Retina (tissue), 1 donor: ENCODE measurements at places on chromosomes 6 and 20.

DNA sequence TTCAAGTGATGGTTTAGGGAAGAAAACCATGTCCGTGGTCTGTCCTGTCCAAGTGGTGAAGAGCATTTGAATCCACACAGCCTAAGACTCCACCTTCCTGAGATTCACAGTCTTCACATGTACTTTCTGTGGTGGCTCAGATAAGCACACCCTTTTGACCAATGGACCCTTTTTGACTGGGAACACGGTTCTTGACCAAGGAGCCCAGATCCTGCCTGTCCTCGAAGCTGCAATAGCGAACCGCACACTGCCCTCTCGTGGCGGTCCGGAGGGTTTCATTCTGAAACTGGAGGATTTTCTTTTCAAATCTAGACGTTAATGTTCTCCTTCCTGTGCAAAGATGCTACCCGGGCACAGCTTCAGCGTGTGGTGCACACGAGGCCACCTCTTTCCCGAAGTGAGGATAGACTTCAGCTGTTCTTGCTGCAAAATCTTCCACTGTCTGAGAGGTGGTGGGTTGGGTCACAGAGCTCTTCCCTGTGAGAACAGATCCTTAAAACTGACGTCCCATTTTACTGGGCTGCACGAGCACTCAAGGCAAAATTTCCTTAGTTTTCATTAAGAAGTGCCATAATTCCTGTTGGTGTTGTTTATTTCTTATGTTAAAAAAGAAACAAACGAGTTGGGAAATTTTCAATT is 90.5 kb downstream of the SYNJ2 start:
- DNase-seq = peak; percentile 77

- no peak for DNase-seq
Observed at GRCh38 chr20:564192-564591, 20.6 kb upstream of the CSNK2A1 start.

- DNase-seq = no peak
Observed at GRCh38 chr6:111162504-111162903, 75.2 kb downstream of the SLC16A10 start.

- no peak for DNase-seq
Observed at GRCh38 chr20:22080985-22081384, 375.5 kb downstream of the PAX1 start.

- DNase-seq = peak; percentile 65
Observed at GRCh38 chr6:36329798-36330291, 6.8 kb downstream of the BNIP5 start.

GRCh38 chr6:114218437-114219340 is 124.1 kb downstream of the HS3ST5 start:
- DNase-seq = no peak

GRCh38 chr20:11136691-11137090 is 462.9 kb upstream of the JAG1 start:
- DNase-seq = no peak

- no peak for DNase-seq
Observed at GRCh38 chr20:45344168-45344860, 3.9 kb downstream of the SDC4 start.

DNA sequence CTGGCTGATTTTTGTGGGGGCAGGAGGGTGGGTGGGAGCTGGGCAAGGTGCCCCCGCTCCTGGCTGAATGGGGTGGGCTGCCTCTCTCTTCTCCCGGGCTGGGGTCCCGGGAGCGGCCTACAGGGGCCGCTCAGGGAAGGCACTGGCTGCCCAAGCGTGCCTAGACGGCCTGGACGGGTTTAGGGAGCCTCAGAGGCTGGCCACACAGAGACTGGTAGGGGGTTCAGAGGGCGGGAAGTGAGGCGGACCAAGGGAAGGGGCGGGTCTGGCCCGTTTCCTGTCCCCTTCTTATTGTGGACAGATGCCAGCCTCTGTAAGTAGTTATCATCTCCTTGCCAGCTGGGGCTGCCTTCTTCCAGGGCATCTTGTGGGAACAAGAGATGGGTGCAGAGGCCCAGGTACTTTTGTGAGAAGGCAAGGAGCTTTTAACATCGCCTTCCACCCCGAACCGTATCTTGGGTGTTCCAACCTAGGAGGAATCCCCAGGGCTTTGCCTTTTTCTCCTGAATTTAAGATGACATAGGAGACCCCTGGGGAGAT is 437 bp downstream of the CD40 start:
- DNase-seq = no peak

DNA sequence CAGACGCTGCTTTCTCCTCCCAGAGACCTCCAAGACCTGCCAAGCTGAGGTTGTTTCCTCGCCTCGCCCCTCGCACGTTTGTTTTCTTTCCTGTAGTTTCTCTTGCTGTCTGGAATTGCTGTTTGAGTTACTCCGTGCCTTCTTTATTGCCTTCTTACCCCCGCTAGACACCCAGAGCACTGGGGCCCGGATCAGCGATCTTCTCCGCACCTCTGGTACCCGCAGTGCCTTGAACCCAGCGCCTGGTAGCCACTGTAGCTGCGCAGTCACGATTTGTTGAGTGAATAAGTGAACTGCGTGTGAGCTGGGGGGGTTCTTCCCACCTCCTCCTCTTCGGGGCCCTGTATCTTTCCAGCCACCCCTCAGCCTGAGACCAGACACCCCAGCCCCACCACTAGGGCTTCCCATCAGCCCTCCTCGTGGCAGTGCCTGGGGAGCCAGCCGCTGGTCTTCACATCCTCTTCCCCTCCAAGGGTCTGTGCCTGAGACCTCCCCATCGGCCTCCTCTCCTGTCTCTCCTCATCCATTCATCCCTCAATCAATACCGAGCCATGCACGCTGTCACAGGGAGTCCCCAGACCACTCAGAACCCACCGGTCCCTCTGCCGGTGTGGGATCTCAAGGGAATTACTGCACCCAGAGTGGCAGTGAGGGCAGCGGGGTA is 849 bp upstream of the BMP7 start:
- no peak for DNase-seq

DNA sequence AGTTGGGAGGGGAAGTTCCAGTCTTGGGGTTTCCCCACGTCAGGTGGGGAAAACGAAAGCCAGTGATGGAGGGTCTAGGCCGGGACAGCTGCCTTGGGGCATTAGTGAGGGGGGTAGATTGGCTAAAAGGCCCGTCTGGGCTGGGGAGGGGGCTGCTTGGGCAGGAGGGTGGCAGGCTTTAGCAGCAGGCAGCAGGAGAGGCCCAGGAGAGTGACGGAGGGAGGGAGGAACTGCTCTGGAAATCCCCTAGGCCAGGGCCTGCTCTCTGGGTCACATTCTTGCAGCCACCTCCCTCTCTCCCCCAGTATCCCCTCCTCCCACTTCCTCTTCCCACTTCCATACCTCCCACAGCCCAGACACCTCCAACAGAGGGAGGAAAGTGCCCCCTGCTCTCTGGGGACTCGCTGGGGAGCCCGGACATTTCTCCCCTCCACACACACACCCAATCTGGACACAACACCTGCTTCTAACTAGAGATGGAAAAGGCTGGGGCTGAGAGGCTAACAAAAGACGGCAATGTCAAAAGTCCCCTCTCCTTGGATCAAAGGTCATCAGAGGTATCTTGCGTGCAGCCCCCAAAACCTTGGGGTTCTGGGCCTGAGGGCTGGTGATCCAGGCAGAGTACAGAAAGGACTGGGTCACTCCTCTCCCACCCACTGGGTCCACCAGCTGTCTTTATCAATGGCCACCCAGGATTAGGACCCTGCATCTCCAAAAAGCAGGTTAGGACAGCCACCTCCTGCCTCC is 1.8 kb downstream of the NFKBIE start:
- DNase-seq = no peak

GRCh38 chr6:21360336-21360735 is 233.2 kb upstream of the SOX4 start:
- DNase-seq = no peak

GRCh38 chr20:32440069-32440757 is 82.1 kb downstream of the ASXL1 start:
- no peak for DNase-seq

DNA sequence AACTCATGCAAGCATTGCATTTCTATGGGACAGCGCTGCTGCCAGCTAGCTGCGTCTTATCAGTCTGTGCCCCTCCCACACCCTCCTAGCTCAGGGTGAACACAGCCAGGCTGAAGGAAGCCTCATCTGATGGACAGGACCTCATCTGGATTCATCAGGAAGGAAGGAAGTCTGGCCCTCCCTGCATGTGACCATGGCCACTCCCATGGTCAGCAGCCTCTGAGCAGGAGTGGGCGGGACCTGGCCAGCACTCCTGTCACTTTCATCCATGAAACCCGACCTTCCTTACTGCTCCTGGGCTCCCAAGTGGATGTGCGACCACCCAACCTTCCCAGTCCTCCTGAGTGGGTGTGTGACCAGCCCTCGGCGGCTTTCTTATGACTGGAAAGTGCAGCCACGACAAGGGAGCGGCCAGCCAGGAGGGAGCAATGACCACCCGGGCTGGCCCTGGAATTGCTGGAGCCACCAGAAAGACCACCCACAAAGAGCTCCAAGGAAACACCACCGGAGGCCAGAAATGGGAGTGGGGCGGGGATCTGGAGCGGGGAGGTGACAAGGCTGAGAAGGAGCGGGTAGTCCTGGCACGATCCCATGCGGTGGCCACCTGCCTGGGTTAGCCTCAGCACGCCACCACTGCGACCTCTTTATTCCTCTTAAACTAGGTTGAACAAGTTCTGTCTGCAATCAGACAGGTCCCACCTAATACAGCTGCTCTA is 241.2 kb downstream of the TTLL2 start:
- DNase-seq = peak; percentile 82

DNA sequence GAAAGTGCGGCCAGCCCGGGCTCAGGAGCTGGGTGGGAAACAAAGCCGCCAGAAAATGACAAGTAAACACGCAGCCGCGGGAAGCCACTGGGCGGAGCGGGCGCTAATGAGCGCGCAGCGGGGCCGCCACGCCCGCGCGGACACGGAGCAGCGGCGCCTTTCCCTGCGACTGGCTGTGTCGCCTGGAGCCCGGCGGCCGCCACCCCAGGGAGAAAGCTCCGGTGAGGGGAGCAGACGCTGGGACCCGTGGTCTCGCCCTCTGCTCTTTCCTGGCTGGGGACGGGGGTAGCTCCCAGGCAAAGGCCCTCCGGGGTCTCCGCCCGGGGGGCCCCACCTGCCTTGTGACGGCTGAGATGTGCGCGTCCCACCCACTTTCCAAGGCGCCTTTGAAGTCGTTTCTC is 54.9 kb downstream of the PRR18 start:
- DNase-seq = peak; percentile 83

DNA sequence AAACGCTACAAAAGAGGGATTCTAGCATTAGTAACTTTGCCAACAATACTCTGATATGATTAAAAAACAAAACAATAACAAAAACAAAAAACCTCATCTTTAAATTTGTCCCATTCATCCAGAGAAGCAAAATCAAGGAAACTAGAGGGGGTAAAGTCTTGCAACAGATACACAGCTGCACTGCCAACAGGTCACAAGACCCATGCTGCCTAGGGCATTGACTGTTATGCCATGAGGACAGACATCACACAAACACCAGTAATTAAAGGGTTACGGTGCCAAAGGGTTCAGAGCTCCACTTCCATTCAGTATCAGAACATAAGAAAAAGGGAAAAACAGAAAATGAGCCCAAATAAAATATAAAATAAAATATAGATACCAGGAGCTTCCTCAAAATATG is 1.6 kb downstream of the TBC1D20 start:
- no peak for DNase-seq

GRCh38 chr6:52475307-52475706 is 55.2 kb downstream of the EFHC1 start:
- DNase-seq = no peak

DNA sequence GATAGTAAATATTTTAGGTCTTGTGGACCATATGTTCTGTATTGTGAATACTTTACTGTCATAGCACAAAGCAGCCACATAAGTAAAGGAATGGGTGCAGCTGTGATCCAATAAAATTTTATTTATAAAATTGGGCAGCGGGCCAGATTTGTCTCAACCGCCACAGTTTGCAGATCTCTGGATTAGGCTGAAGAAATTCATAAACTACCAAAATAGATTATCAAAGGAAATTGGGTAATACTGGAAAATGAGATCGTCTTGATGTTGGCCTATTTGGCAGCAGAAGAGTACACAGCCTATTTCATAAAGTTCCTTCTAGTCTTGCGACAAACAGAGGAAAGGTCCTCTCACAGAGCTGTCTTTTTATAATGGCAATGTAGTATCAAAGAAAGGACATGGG is 69.8 kb downstream of the DZANK1 start:
- DNase-seq = no peak

DNA sequence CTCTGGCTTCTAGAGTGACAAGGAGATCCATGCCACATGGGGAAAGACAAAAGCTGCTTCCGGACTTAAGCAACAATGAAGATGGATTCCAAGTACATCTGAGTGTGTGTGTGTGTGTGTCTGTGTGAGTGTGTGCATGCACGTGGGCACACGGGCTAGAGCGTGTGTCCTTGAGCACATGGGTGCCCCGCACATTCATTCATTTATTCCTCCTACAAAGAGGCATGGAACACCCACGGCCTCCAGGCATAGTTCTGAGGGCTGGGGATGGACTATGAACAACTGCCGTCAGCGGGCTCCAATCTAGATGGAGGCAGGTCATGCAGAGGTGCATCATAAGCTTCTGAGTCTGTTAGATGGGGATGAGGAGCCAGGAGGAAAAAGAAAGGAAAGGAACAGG is 49.1 kb downstream of the GRM4 start:
- no peak for DNase-seq

DNA sequence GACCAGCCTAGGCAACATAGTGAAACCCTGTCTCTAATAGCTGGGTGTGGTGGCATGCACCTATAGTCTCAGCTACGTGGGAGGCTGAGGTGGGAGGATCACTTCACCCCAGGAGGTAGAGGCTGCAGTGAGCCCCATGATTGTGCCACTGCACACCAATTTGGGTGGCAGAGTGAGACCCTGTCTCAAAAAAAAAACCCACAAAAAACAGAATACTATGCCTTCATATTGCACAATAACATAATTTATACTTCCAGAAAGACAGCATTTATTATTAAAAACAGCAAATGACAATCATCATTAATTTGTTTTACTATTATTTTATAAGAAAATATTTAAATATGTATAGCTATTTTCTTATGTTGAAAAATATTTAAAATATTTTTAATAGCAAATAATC is 30.0 kb upstream of the CARMIL1 start:
- no peak for DNase-seq

DNA sequence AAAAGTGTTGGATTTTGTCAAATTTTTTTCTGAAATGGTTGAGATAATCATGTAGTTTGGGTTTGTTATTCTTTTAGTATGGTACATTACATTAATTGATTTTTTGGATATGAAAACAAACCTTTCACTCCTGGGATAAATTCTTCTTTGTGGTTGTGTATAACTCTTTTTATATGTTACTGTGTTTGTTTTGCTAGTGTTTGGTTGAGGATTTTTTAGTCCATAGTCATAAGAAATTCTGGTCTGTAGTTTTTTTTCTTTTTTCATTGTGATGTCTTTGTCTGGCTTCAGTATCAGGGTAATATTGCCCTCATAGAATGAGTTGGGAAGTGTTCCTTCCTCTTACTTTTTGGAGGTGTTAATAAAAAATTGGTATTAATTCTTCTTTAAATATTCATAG is 122.2 kb upstream of the ATXN1 start:
- DNase-seq = no peak

GRCh38 chr20:44030394-44030793 is 115.7 kb downstream of the TOX2 start:
- no peak for DNase-seq

- no peak for DNase-seq
Observed at GRCh38 chr6:36685926-36686667, 7.6 kb downstream of the CDKN1A start.

- no peak for DNase-seq
Observed at GRCh38 chr6:101585501-101585900, 192.0 kb downstream of the GRIK2 start.

GRCh38 chr20:36238760-36239159 is 2.5 kb downstream of the AAR2 start:
- DNase-seq = no peak

- no peak for DNase-seq
Observed at GRCh38 chr6:16793828-16794412, 32.7 kb upstream of the ATXN1 start.
